ENCODE measurements at places on chromosomes 2 and 18.

DNA sequence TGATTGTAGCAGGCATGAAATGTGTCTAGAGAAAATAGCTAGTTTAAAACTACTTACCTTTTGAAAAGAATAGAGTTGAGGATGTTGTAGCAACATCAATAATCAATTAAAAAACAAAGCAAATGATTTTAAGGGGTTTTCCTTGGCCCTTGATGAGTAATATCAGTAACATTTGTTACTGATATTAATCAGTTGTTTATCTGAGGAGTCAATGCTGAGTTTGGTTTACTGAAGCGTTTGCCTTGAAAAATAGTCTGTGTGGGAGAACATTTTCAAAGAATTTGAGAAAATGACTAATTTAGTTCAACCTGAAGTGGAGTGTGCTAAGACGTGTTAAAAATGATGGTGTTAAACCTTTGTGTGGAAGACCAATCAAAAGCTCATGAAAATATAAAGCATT lies 9.3 kb downstream of the PTH2R start:
- DNase-seq: no peak

DNA sequence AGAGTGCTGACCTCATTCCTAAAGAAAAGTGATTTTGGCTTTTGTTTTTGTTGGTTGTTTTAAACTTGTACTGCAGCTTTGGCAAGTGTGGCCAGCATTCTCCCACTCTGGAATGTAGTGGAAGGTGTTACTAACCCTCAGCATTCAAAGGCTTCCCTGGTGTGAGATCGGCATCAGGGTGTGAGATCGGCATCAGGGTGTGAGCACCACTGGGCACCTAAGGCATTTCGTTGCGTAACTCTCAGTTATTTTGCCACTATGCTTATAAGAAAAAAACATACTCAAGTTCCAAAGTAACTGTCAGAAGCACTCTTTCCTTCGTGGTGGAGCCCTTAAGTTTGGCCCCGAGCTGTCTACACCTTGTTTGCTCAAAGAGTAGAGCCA lies 1.7 kb downstream of the CYBRD1 start:
- no peak for DNase-seq

DNA sequence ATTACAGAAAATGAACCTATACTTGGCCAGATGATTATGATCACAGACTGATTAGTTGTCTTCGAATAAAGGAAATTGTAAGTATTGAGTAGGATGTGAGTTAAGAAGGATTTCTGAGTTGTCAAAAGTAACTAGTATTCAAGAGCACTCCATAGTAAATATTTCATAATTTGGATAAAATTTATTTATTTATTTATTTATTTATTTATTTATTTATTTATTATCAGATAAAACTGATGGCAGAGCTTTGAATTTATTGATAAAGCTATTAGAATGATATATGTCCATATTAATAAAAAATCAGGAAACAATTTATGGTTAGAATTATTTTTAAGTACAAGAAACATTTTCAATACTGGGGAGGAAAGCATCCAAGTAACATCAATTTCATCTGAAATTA lies 1634.1 kb downstream of the LRP1B start:
- DNase-seq: no peak

DNA sequence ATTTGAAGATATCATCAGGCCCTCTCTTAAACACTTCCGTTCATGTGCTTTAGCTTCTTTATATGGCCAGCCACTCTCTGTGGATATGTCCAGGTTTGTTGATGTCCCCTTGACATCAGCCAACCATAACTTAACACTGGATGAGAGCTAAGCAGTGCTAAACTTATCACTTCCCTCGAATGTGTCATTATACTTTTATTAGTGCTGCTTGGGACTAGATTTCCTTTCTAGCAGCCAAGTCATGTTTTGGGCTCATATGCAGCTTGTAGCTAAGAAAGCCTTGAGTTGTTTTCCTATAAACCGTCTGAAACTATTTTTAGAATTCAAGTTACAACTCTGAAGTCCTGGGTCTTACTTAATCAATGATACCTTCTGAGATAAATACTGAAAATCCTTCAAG lies 144.8 kb upstream of the TNP1 start:
- DNase-seq: no peak

GRCh38 chr18:78739882-78740677 lies 239.5 kb upstream of the SALL3 start:
- no peak for DNase-seq

DNA sequence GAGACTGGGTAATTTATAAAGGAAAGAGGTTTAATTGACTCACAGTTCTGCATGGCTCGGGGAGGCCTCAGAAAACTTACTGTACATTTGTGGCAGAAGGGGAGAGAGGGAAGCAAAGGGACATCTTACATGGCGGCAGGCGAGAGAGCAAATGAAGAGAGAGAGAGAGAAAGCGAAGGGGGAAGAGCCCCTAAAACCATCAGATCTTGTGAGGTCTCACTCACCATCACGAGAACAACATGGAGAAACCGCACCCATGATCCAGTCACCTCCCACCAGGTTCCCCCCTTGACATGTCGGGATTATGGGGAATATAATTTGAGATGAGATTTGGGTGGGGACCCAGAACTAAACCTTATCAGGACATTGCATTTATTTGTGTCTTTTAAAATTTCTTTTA lies 75.9 kb downstream of the ACSL3 start:
- no peak for DNase-seq

- no peak for DNase-seq
Observed at GRCh38 chr2:216071111-216071851, 10.3 kb downstream of the PECR start.

DNA sequence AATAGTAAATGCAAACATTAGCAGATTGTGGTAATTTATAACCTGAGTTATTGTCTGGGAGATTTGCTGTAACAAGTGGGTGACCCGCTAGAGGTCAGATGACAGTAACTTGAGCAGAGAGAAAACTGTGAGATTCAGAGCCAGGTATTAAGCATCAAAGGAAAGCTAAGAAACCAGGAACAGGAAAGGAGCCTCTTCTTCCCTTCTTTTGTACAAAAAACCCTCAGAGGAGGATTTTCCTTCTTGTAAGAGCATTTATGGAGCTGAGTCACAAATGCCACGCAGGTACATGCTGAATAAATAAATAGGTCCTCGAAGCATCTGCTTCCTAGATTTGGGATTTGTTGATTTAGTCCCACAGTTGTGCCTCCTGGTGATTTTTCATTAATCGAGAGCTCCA lies 146.5 kb downstream of the SH3BP4 start:
- DNase-seq: no peak

- DNase-seq: no peak
Observed at GRCh38 chr2:132400169-132400900, 16.3 kb upstream of the GPR39 start.

- DNase-seq: peak; percentile 21
Observed at GRCh38 chr18:47100212-47100831, 50.0 kb downstream of the HDHD2 start.

- DNase-seq: no peak
Observed at GRCh38 chr2:173831312-173832229, 133.6 kb downstream of the SP3 start.

DNA sequence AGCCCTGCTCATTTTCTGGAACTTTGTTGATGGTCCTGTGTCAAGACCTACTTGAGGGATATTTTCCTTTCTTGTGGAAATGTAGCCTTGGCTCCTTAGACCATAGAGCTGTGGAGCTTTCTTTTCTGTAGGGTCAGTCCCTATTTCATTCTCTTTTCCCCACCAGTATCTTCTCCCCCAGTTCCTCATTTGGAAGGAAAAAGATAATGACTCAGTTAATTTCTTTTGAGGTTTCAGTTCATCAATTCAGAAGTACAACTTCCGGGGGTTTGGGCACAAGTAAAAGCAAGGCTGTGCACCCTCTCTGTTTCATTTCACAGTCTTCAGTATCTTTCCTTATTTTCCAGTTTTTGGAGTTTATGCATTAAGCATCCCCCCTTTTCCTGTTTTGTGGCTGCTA lies 70.7 kb downstream of the CDC42EP3 start:
- DNase-seq: no peak

GRCh38 chr2:201908901-201909300 lies 102.6 kb downstream of the CDK15 start:
- DNase-seq: no peak

DNA sequence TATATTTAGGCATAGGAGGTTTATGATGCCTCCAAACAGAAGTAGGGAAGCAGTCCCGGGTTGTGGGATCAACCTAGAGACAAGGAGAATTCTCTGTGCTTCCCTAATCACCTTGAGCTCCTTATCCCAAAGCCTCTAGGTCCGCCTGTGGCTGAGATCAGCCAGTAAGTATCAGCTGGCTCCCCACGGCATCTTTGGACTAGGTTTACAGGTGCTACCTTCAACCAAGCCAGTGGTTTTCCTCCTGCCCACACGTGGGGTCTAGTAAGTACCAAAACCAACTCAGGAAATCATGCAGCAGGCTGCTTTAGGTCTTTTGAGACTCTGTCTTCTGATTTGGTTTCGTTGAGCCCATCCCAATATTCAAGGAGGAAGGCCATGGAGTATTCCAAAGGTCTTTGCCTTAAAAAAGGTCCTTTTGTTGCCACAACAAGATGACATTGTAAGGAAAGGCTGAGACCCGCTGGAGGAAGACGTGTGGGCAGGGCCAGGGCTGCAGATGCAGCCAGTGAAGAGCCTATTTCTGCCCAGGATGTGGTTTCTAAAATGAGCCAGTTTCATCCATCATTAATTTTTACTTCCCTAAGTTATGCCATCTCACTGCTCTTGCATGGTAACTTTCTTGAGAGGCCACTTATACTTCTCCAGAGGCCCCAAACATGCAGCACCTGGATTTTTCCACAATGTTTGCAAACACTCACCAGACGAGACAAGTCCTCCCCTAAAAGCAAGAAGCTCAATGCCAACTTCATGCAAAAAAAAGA lies 248.7 kb downstream of the RNF152 start:
- no peak for DNase-seq

DNA sequence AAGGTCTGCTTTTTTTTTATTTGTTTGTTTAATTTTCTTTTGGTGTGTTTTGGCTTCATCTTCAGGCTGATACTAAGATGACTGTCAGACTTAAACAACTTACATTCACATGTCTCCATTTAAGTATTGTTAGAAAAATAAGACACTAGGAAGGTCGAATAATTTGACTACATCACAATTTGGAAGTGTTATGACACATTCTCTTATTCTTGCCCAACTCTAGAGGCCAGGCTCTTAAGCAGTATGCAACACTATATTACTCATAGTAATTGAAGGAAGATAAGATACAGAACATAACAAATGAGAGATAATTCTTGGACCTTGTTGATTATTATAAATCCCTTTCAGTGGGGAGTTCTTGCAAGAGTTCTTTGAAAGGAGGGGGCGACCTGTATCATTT lies 295.3 kb upstream of the COL3A1 start:
- DNase-seq: no peak

GRCh38 chr2:204187229-204188083 lies 250.9 kb downstream of the ICOS start:
- no peak for DNase-seq

DNA sequence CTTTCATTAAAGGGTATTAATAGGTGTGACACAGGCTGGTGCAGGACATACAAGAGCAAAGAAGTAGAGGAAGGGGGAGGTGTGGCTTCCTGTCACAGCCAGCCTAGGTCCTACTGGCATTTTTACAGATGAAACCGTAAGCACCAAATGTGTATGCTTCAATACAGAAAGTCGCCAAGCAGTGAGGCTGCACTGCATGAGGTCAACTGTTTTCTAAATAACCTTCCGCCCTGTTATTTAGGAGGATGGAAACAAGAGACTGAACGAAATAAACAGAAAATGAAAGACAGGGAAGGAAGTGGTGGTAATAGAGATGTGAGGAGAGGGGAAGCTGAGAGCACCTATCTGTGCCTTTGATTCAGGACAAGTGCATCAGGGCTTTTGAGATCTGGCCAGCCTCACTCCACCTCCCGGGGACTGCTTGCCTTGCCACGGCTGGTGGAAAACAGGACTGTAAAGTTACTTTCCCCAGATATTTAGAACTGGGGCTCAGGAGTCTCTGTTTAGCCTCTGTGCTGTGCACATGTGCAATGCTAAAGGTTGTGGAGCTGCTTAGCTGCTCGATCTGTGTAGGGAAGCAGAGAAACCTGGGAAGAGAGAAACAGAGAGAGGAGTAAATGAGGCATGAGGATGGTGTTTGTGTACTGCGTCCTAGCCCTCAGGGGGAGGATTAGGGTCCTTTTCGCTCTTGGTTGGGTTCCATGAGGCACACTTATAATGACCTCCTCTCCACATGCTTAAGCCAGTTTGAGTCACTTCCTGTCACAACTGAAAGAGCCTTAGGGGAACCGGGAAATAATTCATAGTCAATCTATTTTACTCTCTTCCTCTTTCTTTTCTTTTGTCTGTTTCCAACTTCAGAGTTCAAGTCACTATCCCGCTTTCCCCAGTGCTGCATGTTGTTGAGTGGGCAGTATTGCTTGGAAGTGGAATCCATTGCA lies 62.3 kb upstream of the BOD1L2 start:
- DNase-seq: no peak

- DNase-seq: no peak
Observed at GRCh38 chr2:223032187-223033142, 19.5 kb upstream of the KCNE4 start.

GRCh38 chr2:6071519-6071918 lies 379.3 kb downstream of the SOX11 start:
- DNase-seq: no peak

GRCh38 chr2:48249631-48250473 lies 280.1 kb upstream of the STON1 start:
- DNase-seq: no peak

DNA sequence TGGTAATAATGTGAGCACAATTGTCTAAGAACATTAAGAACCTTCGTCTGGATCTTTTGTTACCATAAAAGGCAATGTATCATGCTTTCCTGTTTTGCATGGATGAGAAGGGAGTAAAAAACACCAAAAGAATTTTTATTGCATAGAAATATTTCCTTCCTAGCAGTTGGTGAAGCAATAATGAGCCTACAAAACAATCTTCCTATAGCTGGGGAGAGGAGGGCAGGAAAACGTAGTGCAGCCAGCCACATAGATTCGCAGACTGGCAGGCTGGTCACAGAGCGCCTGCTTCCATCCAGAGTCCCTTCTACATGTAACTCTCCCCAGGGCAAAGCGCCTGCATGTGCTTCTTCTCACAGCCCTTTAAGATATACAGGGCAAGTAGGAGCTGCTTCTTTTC lies 190.4 kb downstream of the BABAM2 start:
- DNase-seq: no peak

DNA sequence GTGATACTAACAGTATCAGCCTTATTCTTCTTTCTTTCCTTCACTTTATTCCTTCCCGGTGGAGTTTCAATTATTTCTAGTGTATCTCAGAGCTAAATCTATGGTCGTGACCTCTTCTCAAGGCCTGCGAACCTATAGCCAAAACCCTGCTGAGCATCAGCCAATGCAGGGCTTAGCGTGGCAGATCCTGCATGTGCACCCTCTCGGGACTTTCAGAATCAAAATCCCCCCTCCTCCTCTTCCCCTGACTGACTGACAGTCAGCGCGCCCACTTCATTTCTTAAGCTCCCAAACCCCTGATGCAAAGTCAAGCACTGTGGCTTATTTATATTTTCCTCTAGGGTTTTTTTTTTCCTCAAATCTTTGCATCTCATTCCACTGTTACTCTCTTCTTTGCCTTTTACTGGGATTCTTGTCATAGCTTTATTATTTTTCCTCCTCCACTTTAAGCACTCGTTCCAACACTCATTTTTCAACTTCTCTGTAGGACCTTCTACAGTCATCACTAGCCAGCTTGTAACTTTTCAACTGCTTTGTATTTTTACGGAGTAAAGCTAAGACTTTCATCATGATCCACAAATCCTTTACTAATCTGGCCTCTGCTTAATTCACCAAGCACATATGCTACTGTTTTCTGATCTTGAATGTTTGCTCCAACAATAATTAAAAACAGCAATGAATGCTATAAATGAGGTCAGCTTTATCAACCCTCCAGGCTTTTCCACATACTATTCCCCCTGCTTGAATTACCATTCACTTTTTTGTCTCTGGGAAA lies 896.5 kb upstream of the PIK3C3 start:
- DNase-seq: no peak

GRCh38 chr2:2107141-2107540 lies 223.9 kb downstream of the MYT1L start:
- no peak for DNase-seq
